ENCODE measurements at places on chromosomes 11 and 22. TPM values are rescaled to one million over a fixed set of nuclear protein-coding genes. Genes with fewer than 3 reads are reported as not detected.
A peak's percentile ranks its signal among the peaks of the same experiment; 100 is the strongest.

GRCh38 chr22:45251825-45252224 is 11.1 kb upstream of the KIAA0930 start:
- no peak for DNase-seq

DNA sequence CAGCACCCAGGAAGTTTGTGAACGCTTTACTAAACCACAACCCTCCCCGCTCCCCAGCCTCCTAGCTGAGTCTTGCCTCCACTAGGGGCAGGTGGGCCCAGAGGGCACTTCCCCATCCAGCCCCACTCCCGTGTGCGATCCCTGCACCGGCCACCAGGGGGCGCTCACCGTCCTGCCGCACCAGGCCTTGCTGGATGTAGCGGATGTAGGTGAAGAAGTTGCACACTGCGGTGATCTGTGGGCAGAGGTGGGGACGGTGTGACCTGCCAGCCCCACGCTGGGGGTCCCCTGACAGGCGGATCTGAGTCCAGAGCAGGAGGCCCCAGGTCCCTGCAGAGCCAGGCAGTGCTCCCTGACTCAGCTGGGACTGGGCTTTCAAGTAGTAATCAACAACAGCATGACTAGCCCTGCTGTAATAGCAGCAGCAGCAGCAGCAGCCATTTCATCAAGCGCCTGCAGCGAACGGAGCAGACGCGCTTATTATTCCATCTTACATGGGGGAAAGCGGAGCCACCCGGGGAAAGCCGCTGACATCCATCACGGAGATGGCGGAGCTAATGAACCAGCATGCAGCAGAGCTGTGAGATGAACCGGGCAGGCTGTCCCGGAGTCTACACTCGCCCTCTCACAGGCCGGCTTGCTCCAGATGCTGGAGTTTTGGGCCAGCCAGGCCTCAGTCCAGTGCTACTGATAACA is 7.9 kb upstream of the FADS3 start:
- peak; percentile 91 for DNase-seq

- no peak for DNase-seq
These were observed 30.2 kb upstream of the CRYBB3 start for GRCh38 chr22:25169278-25170031.

DNA sequence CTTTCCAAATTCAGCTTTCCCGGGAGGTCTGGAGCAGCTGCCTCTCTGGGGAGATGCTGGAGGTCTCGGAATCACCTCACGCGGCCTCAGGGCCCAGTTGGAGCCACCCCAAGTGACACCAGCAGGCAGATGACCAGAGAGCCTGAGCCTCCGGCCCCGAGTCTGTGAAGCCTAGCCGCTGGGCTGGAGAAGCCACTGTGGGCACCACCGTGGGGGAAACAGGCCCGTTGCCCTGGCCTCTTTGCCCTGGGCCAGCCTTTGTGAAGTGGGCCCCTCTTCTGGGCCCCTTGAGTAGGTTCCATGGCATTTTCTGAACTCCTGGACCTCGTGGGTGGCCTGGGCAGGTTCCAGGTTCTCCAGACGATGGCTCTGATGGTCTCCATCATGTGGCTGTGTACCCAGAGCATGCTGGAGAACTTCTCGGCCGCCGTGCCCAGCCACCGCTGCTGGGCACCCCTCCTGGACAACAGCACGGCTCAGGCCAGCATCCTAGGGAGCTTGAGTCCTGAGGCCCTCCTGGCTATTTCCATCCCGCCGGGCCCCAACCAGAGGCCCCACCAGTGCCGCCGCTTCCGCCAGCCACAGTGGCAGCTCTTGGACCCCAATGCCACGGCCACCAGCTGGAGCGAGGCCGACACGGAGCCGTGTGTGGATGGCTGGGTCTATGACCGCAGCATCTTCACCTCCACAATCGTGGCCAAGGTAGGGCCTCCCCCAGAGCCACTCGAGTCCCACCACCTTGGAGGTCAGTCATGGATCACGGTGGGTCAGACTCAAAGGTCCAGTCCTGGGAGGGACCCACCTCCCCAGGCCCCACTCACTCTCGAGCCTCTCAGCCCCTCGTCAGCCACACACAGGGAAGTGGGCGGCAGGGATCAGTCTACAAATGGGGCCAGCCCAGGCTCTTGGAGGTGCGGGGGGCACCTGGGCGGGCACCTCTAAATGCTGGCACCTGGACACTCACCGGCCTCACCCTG is 525 bp downstream of the SLC22A12 start:
- no peak for DNase-seq

- DNase-seq = peak; percentile 89
These were observed 30.5 kb downstream of the CTNND1 start for GRCh38 chr11:57792060-57792541.

GRCh38 chr11:11813288-11813962 is 28.3 kb upstream of the USP47 start:
- DNase-seq = no peak

DNA sequence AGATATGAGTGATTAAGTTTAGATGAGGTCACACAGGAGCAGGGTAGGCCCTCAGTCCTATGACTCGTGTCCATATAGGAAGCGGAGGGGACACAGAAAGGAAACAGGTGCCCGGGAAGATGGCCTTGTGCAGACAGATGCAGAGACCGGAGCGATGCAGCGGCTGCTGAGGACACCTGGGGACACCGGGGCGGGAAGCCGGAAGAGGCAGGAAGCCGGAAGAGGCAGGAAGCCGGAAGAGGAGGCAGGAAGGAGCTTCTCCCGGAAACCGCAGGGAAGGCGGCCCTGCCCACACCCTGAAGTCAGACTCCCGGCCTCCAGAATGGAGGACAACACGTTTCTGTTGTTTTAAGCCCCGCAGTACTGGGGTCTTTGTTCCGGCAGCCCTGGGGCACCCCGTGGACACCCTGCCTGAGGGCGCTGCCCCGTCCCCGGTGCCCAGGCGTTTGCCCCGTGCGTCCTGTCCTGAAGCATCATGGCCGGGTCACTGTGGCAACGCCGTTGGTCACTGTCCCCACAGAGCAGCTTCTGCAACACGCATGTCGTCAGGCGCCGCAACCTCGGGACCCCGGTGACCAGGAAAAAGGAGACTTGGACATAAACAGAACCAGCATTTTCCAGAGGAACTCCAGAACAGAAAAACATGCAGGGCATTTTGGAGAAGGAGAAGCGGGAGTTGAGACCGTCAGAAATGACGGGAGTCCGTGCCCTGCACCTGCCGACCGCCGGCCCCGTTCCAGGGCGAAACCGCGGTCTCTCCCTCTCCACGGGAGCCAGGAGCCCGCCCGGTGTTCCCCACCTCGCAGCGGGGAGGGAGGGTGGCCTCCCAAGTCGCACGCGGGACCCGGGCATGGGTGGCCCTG is 103.4 kb downstream of the BRD1 start:
- peak; percentile 49 for DNase-seq

GRCh38 chr11:1317993-1318392 is 8.6 kb upstream of the TOLLIP start:
- DNase-seq = no peak

DNA sequence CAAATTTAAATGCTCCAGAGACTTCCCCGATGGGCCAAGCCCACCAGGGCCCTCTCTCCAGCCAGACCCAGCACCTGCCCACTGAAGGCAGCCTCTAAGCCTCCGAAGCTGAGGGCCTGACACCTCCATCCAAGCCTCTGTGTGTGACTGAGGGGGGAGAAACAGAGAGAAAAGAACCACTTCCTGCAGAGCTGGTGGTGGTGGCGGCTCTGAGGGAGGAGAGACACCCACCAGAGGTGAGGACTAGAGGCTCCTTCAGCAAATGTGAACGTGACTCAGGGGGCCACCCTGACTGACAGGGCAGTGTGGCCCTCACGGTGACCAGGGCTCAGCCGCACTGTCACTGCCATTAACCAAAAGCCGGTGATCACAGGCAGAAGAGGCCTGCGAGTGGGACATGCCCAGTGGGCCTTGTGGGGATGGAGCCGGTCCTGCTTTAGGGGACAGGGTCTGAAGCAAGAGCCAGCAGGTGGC is 31.0 kb upstream of the CD5 start:
- DNase-seq = peak; percentile 83

DNA sequence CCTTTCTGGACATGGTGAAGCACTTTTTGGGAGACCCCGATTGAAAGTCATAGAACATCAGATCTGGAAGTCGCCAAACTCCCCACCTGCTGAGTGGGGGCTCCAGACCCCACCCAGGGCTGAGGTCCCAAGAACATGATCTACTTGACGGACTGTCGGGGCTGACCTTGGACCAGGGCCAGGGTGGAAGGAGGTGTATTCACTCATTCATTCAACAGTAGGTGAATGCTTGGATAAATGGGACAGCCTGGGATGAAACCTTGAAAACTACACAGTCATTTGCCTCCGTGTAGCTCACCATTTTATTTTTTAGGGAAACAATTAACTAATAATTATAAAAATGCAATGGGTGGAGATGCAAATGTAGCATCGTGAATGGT is 629.0 kb downstream of the BRD1 start:
- DNase-seq = no peak

GRCh38 chr11:128468111-128468510 is 119.2 kb downstream of the ETS1 start:
- DNase-seq = no peak

DNA sequence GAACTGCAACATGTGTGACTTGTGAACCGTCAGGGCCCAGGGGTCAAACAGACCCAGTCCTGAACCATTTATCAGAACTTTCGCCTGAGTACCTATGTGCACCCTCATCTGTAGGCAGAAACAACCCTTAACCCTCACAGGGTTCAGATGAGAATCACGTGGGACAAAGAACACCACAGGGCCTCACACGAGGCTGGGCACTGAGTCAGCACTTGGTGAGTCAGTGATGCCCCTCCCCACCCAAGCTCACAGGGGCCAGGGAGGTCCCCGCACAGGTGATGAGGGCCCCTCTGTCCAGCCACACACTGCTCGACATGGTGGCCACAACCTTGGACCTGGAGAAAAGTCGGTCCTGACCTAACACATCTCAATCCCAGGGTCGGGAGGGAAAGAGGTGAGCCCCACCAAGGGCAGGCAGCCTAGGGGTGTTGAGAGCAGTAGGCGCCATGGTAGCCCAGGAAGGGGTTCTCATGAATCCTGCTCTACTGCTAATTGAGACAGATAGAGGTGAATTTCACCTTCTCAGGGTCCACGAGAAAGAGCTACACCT is 176.4 kb downstream of the SHANK2 start:
- no peak for DNase-seq

The MUC6 gene
- total RNA-seq = not detected

GRCh38 chr11:108622341-108622740 is 28.8 kb upstream of the EXPH5 start:
- DNase-seq = no peak

Data from activated CD4-positive, alpha-beta memory T cell treated with anti-CD3 and anti-CD28 coated beads, Interleukin-2, amount 10 ng/mL, durations not matched to agents 7 days and 5 days (primary cell).